ENCODE measurements at places on chromosomes 13 and 19.

DNA sequence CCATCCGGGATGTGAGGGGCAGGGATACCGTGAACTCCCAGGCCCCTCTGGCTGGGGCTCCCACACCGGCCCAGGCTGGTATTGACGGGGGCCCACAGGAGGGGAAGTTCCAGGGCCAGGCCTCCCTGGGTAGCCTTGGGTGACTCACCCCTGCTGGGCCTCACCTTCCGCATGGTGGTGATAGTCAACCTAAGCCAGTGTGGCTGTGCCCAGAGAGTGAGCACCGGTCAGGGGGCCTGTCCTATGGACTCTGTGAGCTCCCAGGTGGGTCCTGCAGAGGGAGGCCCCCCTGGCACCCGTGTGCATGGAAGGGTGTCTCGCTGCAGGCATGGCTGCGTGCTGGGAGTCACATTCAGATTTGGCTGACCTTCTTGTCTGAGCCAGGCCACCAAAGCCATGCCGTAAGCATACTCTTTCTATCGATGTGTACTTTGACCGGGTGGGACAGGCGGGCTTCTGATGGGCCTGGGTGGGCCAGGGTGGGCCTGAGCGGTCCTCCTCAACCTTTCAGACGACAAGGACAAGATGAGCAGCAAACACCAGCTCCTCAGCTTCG is 27.6 kb downstream of the DHX34 start:
- no peak for DNase-seq
- H3K27ac ChIP-seq: no peak overlapping the region
- H3K4me3 ChIP-seq: no peak overlapping the region
- H3K27me3 ChIP-seq: no peaks in the 10 kb centered on the region

- H3K4me3 ChIP-seq: no peak overlapping the region
- DNase-seq: no peak
- no peaks in the 10 kb centered on the region for H3K27me3 ChIP-seq
- H3K4me1 ChIP-seq: no peaks in the 10 kb centered on the region
- no peak overlapping the region for H3K27ac ChIP-seq
Measured at GRCh38 chr13:48709213-48709612, 55.5 kb downstream of the CYSLTR2 start.

DNA sequence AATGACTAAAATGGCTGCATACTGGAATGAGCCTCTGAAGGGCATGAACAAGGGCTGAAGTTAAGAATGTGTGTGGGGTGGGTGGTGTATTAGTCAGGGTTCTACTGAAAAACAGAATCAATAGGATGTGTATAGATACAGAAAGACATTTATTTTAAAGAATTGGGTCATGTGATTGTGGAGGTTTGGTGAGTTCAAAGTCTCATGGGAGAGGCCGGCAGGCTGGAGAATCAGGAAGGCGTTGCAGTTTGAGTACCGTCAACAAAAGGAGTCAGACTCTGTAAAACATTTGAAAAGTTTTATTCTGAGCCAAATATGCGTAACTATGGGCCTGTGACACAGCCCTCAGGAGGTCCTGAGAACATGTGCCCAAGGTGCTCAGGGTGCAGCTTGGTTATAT is 24.5 kb upstream of the CYSLTR2 start:
- DNase-seq: no peak
- no peak overlapping the region for H3K4me3 ChIP-seq
- H3K27ac ChIP-seq: no peak overlapping the region

DNA sequence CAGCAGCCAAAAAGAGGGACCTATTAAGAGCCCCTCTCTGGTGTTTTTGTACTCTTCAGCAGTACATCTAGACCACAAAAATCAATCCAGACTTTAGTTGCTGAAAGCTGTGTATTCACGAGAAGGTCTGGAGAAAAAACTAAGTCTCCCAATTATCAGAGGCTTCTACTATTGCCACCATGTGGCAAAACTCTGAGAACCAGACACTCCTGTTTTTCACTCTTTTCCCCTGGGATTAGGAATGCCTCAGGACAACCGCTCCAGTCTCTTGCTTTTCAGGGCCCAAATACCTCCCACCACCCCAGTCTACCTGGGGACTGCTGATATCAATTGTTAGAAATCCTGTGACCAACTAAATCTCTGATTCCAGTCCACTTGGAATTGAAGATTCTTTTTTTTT is 30.1 kb upstream of the OBI1 start:
- H3K4me1 ChIP-seq: no peaks in the 10 kb centered on the region
- no peaks in the 10 kb centered on the region for H3K36me3 ChIP-seq
- no peak overlapping the region for H3K4me3 ChIP-seq
- DNase-seq: peak; percentile 10
- no peak overlapping the region for H3K27ac ChIP-seq
- H3K27me3 ChIP-seq: no peaks in the 10 kb centered on the region

- H3K27me3 ChIP-seq: no peaks in the 10 kb centered on the region
- H3K4me3 ChIP-seq: no peak overlapping the region
- no peaks in the 10 kb centered on the region for H3K36me3 ChIP-seq
- H3K27ac ChIP-seq: no peak overlapping the region
- H3K4me1 ChIP-seq: no peaks in the 10 kb centered on the region
Measured at GRCh38 chr13:81686877-81687276, 1346.0 kb upstream of the SPRY2 start.

- H3K4me3 ChIP-seq: no peak overlapping the region
- DNase-seq: no peak
- H3K4me1 ChIP-seq: no peaks in the 10 kb centered on the region
- H3K27ac ChIP-seq: no peak overlapping the region
- H3K36me3 ChIP-seq: peaks cover 20% of the 10 kb centered on the region
- no peaks in the 10 kb centered on the region for H3K27me3 ChIP-seq
Measured at GRCh38 chr19:12750851-12751250, 740 bp upstream of the BEST2 start.

GRCh38 chr19:56972291-56972841 is 131.8 kb upstream of the PEG3 start:
- peak; percentile 11 for DNase-seq
- no peaks in the 10 kb centered on the region for H3K27me3 ChIP-seq
- no peaks in the 10 kb centered on the region for H3K4me1 ChIP-seq
- no peak overlapping the region for H3K27ac ChIP-seq
- H3K36me3 ChIP-seq: no peaks in the 10 kb centered on the region

GRCh38 chr19:13951799-13952153 is 533 bp upstream of the DCAF15 start:
- H3K4me1 ChIP-seq: peaks cover 8% of the 10 kb centered on the region
- H3K36me3 ChIP-seq: peaks cover 22% of the 10 kb centered on the region
- H3K27ac ChIP-seq: no peak overlapping the region
- H3K4me3 ChIP-seq: no peak overlapping the region
- no peaks in the 10 kb centered on the region for H3K27me3 ChIP-seq

- no peaks in the 10 kb centered on the region for H3K36me3 ChIP-seq
- no peaks in the 10 kb centered on the region for H3K4me1 ChIP-seq
- no peaks in the 10 kb centered on the region for H3K27me3 ChIP-seq
- no peak overlapping the region for H3K4me3 ChIP-seq
- H3K27ac ChIP-seq: no peak overlapping the region
Measured at GRCh38 chr13:79612604-79613003, 131.6 kb downstream of the NDFIP2 start.

DNA sequence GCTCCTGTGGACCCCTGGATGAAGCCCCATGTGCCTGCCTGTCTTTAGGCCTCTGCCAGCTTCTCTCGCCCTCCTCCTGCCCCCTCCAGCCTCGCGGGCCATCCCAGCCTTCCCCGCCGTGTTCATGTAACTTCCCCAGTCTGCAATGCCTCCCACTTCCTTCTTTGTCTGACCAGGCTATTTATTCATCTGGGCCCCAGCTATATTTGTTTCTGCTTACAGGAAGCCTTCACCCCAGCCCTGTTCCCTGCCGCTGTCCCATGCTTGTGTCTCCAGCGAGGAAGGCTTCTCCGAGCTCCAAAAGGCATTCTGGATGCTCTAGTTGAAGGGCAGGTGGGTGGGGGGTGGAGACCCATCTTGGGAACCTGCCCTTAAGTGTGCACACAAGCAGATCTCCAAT is 7.9 kb upstream of the C3 start:
- no peak overlapping the region for H3K27ac ChIP-seq
- DNase-seq: no peak
- no peak overlapping the region for H3K4me3 ChIP-seq

- DNase-seq: no peak
- H3K4me3 ChIP-seq: no peak overlapping the region
- H3K27ac ChIP-seq: no peak overlapping the region
- H3K4me1 ChIP-seq: peaks cover 16% of the 10 kb centered on the region
- no peaks in the 10 kb centered on the region for H3K27me3 ChIP-seq
Measured at GRCh38 chr19:47507924-47508553, 6.8 kb downstream of the NAPA start.

- no peaks in the 10 kb centered on the region for H3K27me3 ChIP-seq
- H3K4me1 ChIP-seq: peaks cover 11% of the 10 kb centered on the region
Measured at GRCh38 chr19:52748336-52748950, 13.6 kb upstream of the ZNF611 start.

DNA sequence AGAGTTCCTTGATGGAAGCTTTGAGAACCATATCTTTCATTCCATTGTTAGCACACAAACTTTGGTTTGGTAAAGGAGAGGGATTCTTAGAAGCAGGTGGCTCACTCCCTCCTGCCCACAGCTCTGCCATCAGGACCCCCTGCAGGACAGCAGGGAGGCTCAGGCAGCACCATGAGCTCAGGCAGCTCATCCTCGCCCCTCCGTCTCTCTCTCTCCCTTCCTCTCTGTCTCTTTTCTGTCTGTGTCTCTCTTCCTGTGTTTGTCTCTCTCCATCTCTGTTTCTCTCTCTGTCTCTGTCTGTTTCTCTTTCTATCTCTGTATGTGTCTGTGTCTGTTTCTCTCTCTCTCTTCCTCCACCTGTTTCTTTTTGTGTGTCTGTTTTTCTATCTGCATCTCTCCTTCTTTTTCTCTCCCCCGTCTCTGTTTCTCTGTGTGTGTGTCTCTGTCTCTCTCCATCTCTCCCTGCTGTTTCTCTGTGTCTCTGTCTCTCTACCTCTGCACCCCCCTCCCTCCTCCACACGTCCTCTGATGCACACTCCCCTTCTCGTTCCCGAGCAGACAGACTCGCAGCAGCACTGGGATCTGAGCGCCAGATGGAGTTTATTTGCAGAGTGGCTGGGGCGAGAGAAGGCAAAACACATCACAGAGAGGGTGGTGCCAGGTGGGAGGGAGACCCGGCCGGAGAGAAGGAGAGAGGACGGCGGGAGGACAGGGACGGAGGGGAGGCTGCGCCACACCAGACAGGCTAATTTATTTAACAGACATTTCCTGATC is 8.7 kb downstream of the SBK2 start:
- no peaks in the 10 kb centered on the region for H3K36me3 ChIP-seq
- no peak overlapping the region for H3K27ac ChIP-seq
- peak overlapping the region; percentile 1 for H3K4me3 ChIP-seq
- no peaks in the 10 kb centered on the region for H3K4me1 ChIP-seq

- H3K4me3 ChIP-seq: no peak overlapping the region
- no peaks in the 10 kb centered on the region for H3K36me3 ChIP-seq
- no peaks in the 10 kb centered on the region for H3K27me3 ChIP-seq
- peaks cover 9% of the 10 kb centered on the region for H3K4me1 ChIP-seq
- peak; percentile 74 for DNase-seq
Measured at GRCh38 chr19:7833225-7834099, 3.4 kb downstream of the EVI5L start.

GRCh38 chr19:38850436-38850975 is 720 bp upstream of the HNRNPL start:
- peak overlapping the region; percentile 81 for H3K27ac ChIP-seq
- H3K4me1 ChIP-seq: peaks cover 19% of the 10 kb centered on the region

DNA sequence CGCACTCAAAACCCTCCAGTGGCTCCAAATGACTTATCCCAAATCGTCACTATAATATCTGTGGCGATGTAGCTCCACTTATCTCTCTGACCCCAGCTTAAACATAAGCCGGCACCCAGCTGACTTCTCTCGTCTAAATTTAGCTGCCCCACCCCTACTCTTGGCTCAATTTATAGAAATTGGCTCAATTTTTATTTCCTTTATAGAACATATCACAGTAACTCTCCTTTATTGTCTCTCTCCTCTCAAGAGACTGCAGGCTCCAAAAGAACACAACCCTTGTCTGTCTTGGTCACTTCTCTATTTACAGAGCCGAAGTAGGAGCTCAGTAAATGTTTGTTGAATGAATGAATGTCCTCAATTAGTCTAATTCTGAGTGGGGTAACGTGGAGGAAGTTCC is 805 bp downstream of the ZNF784 start:
- H3K4me1 ChIP-seq: peaks cover 3% of the 10 kb centered on the region
- peaks cover 15% of the 10 kb centered on the region for H3K36me3 ChIP-seq
- no peak for DNase-seq
- no peak overlapping the region for H3K4me3 ChIP-seq
- H3K27me3 ChIP-seq: no peaks in the 10 kb centered on the region

DNA sequence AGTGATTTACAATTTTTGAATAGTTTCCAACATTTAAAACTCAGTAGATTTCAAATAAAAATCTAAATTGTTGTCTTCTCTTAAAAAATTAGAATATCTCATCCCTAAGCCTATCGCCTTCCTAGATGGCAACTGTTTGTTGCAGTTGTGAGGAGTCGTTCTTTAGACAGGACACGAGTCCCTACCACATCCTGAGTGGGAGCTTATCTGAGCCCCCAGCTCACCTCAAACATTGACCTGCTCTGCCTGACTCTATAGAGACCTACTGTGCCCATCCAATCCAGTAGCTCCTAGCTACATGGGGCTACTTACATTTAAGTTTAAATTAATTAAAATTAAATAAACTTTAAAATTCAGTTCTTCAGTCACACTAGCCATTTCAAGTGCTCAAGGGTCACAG is 434.7 kb downstream of the FOXO1 start:
- H3K36me3 ChIP-seq: no peaks in the 10 kb centered on the region
- no peak overlapping the region for H3K4me3 ChIP-seq
- peaks cover 6% of the 10 kb centered on the region for H3K4me1 ChIP-seq
- H3K27ac ChIP-seq: no peak overlapping the region
- no peak for DNase-seq

GRCh38 chr19:1428738-1429391 is 9.3 kb upstream of the RPS15 start:
- H3K4me3 ChIP-seq: no peak overlapping the region
- H3K36me3 ChIP-seq: peaks cover 85% of the 10 kb centered on the region
- H3K27ac ChIP-seq: no peak overlapping the region
- DNase-seq: no peak
- peaks cover 9% of the 10 kb centered on the region for H3K4me1 ChIP-seq
- H3K27me3 ChIP-seq: no peaks in the 10 kb centered on the region

DNA sequence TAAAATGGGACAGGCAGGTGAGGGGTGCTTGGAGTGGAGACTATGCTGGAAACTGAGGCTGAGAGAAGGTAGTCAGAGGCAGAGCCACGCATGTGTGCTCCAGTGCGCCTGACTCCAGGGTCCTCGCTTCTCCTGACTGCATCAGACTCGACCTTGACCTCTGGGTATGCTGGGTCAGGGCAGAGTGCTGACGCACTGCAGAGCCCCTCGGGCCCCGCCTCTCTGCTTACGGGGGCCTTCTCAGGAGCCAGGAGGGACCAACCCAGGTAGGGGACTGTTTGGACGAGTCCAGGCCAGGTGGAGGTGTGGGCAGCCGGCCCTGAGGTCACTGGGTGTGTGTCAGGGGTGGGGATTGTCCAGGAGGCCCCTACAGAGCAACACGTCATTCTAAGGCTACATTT is 22.9 kb upstream of the SLC7A10 start:
- no peak overlapping the region for H3K27ac ChIP-seq
- H3K36me3 ChIP-seq: no peaks in the 10 kb centered on the region
- no peak overlapping the region for H3K4me3 ChIP-seq
- peaks cover 8% of the 10 kb centered on the region for H3K4me1 ChIP-seq
- no peaks in the 10 kb centered on the region for H3K27me3 ChIP-seq

- no peaks in the 10 kb centered on the region for H3K27me3 ChIP-seq
- no peak overlapping the region for H3K4me3 ChIP-seq
- DNase-seq: no peak
- no peaks in the 10 kb centered on the region for H3K36me3 ChIP-seq
- H3K4me1 ChIP-seq: no peaks in the 10 kb centered on the region
Measured at GRCh38 chr13:64347664-64348063, 2882.5 kb downstream of the PCDH9 start.
